ENCODE measurements at places on chromosomes 7 and 10.

- no peak for DNase-seq
Observed at GRCh38 chr7:25820432-25821040, 331.5 kb upstream of the NFE2L3 start.

- DNase-seq = no peak
Observed at GRCh38 chr7:116726713-116727431, 54.9 kb downstream of the MET start.

- no peak for DNase-seq
Observed at GRCh38 chr7:896346-897075, 20.2 kb downstream of the GET4 start.

- no peak for DNase-seq
Observed at GRCh38 chr10:117972168-117972837, 74.4 kb downstream of the RAB11FIP2 start.

GRCh38 chr7:25861601-25862260, 290.3 kb upstream of the NFE2L3 start:
- DNase-seq = no peak
